Mesendoderm (in vitro differentiated cells): ENCODE measurements at places on chromosomes 3 and 15.

DNA sequence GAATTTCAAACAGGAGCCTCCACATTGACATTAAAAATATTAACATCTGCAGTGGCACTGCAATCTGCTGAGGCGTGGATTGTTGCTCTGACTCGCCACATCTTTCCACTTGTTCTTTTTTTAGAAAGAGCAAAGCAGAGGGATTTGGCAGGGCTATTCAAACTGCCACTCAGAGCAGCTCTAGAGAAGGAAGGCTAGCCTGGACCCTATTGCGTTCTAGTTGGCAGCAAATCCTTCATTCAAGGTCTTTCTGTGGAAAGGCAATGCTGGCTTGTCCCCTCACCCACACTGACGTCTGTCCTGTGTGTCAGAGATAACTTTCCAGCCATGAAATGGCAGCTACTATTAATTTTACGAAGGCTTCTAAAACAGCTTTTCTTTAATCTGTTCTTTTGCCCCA is 483.2 kb upstream of the SGO1 start:
- no peak for DNase-seq

GRCh38 chr15:98903377-98904018 is 104.1 kb downstream of the PGPEP1L start:
- no peak for DNase-seq

DNA sequence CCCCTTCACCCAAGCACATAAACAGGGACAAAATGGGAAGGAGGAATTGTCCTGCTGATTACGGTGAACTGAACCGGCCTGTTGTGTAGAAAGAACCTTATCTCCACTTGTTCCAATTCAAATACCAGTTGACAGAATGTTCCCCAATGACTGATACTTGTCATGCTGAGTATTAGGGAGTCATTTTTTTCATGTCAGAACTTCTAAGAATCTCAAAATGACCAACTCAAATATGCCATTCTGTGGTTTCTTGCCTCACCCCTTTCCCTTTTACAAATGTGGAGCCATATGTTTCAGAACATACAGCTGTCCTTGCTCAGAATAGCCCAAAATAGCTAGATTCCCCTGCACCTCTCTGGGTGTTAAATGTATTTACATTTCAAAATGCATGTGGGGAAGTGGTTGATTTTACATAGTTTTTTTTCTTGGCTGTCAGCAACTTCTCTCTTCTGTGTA is 405.9 kb upstream of the TBL1XR1 start:
- no peak for DNase-seq

GRCh38 chr3:8839607-8840325 is 70.4 kb upstream of the OXTR start:
- DNase-seq, result no peak

GRCh38 chr3:177340243-177340830 is 143.1 kb upstream of the TBL1XR1 start:
- DNase-seq, result peak; percentile 93

DNA sequence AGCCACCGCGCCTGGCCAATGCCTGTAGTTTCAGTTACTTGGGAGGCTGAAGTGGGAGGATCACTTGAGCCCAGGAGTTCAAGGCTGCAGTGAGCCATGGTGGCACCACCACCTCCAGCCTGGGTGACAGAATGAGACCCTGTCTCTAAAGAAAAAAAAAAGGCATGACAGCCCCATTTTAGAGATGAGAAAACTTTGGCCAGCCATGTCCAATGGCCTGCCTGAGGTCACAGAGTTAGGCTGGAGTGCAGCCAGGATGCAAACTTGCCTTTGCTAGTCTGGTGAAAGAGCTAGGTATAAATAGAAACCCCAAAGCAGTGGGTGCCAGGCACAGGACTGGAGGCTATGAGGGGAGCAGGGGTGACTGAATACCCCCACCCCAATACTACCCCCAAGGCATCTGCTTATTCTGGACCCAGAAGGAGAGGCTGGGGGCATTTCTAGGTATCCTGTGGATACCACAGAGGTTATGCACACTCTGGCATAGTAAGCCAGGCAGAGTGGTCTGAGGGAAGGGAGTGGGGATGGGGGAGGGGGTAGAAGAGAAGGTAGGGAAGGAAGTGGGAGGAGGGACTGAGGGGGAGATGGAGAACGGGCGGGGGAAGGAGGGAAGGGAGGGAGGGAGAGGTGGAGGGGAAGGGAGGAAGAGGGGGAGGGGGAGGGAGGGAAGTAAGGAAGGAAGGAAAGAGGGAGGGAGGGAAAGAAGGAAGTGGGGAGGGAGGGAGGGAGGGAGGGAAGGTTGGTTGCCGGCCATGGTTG is 16.2 kb upstream of the C15orf39 start:
- DNase-seq, result no peak

- DNase-seq, result peak; percentile 82
Observed at GRCh38 chr15:92733934-92734521, 78.5 kb upstream of the FAM174B start.

DNA sequence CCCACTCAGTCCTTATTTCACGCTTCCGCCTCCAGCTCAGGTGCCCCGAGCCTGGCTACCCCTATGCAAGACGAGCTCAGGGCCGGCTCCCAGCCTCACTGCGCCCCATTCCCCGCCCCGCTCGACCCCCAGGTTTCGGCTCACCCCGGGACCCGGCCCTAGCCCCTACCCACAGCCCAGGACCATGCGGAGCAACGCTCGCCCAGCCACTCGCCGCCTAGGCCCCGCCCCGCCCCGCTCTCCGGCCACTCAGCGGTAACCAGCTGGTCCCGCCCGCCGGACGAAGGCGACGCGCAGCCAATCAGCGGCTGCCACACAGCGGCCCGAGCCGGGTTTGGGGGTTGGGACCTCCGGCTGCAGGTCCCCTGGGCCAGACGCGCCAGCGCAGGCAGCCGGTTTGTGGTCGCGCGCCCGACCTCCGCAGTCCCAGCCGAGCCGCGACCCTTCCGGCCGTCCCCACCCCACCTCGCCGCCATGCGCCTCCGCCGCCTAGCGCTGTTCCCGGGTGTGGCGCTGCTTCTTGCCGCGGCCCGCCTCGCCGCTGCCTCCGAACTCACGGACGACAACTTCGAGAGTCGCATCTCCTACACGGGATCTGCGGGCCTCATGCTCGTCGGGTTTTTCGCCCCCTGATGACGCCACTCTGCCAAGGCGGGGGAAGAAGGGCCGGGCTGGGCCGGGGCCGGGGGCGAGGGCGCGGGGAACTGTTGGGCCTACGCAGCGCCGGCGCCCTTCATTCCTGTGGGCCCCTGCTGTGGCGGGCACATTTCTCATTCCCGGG is at the start of gene CATSPER2:
TSS of gene CATSPER2 (minus strand) at position 196 of the 781 bp plus-strand sequence. CDS start 783 bp downstream, outside the sequence.
- no peak for DNase-seq

DNA sequence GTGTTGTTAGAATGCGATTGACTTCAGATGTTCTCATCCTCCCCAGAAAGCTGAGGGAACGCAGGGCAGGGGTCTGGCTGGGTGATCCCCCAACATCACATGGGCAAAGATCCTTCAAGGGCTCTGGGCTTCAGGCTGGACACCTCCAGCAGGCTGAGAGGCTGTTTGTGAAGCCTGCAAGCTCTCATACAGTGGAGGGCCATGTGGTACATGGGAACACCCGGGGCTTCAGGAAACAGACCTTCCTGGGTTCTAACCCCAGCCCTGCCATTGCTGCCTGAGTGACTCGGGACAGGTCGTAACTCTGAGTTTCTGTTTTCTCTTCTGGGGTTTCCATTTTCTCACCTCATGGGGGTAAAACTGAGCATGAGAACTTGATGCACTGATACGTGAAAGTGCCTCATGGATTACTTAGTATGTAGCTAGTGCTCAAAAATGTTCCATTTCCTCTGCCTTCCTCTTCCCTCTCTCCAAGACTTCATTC is 81.2 kb downstream of the TLE3 start:
- DNase-seq, result no peak

DNA sequence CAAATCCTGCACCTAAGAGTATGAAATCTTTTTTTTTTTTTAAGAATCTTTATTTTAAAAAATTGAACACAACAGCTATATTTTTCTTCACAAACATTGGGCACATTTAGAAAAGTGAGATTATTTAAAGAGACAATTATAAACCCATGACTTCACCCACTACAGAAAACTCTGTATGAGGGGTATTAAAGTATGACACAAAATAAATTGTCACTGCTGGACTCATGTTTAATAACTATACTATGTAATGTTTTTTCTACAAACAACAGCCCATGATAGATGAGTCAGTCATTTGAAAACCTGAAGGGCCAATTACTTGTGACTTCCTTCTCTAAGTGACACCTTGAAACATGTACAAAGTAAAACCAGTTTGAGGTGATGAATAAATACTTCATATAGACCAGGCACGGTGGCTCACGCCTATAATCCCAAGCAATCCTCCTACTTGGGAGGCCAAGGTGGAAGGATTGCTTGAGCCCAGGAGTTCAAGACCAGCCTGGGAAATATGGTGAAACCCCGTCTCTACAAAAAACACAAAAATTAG is 36.0 kb downstream of the AQR start:
- DNase-seq, result no peak

- DNase-seq, result no peak
Observed at GRCh38 chr15:49904296-49904695, 214.7 kb downstream of the ATP8B4 start.

GRCh38 chr15:95494971-95495541 is 835.4 kb upstream of the NR2F2 start:
- DNase-seq, result no peak

DNA sequence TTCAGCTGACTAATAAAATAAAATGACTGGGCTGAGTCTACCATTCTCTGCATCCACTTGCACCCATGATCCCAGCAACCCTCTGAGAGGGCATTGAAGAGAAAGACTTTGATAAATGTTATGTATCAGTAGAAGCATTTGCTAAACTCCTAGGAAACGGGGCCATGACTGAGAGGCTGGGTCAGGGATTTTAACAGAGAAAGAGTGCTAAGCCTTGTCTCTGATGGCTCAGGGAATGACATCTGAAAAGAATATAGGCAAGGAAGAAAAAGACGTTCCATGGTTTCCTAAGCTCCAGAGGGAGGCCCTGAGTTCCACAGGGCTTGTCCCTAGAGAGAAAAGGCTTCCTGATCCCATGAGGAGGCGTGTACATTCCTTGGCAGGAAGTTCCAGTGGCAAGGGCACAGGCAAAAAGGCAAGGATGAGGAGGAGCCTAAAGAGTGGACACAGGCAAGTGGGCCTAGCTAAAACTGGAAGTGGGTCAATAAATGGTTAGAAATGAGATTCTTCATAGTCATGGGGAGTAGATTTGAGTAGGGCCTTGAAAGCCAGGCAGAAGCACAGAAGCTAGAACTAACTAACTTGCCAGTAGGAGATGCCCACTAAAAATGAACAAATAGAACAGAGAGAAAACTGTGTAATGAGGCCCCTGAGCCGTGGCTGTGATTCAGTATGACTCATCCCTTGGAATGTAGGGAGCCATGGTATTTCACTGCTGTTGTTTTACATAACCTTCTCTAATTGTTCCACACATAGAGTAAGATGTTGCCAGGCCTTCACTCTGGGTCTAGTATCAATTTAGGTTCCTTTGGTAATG is 44.9 kb upstream of the MANF start:
- DNase-seq, result peak; percentile 79

- DNase-seq, result no peak
Observed at GRCh38 chr15:48126667-48127355, 6.0 kb downstream of the SLC24A5 start.

DNA sequence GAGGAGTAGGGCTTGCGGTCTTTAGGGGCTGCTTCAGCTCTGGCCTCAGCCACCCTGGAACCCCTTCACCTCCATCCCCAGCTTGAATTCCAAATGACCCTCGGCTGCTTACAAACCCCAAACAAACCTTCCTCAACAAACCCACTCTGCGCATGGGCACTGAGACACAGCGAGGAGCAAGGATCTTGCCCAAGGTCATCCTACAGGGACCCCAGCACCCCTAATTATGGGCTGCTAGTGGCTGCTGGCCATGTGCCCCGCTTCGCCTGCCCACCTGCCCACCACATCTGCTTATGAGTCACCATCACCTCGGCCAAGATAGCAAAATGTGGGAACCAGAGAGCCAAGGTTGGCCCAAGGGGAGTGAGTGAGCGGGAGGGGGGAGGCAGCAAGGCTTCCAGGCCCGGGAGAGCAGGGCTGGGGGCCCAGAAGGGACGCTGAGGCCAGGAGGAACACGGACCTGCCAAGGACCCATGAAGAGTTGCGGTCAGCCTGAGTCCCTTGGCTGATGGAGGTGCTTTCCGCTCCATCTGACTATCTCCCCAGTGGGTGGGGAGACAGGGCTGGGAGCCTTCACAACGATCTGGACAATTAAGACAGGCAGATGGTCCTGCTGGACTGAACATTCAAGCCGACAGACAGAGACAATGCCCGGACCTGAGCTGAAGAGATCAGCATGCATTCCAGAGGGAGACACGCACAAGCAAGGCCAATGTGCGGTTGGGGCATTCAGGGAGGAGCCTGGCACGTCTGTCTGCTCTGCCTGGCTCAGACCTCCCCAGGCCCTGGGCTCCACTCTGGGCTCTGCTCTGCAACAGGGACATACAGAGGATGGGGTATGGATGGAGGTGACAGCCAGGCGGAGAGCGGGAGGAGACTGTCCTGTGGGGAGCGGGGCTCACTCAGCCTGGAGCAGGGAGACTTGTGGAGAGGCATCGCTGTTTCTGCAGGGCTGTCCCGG is 10.8 kb upstream of the GRIP2 start:
- no peak for DNase-seq

GRCh38 chr3:12351145-12351544 is 62.3 kb downstream of the PPARG start:
- DNase-seq, result no peak

DNA sequence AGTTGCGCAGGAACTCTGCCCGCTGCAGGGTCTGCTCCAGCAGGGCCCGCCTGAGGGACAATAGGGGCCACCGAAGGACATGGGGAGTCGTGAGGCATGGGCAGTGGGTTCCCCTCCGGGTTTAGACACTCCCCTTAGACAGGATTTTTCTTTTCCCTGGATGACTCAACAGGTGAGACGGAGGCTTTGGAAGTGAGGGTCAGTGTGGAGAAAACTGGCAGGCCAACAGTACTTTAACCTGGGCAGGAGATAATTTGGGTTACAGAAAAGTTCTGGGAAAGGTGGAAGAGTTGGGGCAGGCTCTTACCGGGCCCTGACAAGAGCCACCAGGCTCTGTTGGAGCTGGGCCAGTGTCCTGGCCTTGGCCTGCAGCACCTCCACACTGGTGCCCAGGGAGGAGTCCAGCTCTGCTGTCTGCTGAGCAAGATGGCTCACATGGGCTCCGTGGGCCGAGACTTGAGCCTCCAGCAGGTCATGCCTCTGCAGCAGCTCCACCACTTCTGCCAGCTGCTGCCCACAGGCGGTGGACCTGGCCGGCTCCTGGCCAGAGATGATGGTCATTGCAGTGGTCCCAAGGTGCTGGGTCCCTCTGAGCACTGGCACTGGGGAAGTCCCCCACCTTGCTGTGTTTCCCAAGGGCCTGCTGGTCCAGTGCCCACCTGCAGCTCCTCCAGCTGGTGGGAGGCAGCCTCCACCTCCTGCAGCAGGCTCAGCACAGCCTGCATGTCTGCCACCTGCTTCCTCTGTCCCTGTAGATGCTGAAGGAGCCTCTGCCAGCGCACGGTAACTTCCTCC is 11.0 kb downstream of the SPTBN5 start:
- DNase-seq, result no peak

GRCh38 chr3:106172780-106173179 is 304.0 kb upstream of the CBLB start:
- DNase-seq, result no peak

DNA sequence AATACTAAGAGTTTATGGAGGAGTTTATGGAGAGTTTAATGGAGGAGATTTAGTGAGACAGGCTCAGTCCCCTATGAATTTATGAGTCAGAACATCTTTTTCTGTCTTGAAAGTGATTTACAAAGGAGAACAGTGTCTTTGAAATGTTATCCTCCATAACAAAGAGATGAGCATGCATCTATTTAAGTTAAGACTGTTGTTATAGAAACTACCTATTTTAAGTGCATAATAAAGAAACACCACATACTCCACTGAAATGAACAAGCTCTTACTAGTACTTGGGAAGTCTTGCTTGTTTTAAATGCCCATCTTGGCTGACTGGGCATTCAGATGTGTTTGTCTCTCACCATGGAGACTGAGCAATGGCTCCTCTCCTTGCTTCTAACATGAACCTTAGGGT is 118.7 kb upstream of the ACP3 start:
- DNase-seq, result no peak
